ENCODE measurements at places on chromosomes 7 and 10.
A peak's percentile ranks its signal among the peaks of the same experiment; 100 is the strongest.

GRCh38 chr10:19046679-19047078 is 1.9 kb upstream of the MALRD1 start:
- DNase-seq = no peak

DNA sequence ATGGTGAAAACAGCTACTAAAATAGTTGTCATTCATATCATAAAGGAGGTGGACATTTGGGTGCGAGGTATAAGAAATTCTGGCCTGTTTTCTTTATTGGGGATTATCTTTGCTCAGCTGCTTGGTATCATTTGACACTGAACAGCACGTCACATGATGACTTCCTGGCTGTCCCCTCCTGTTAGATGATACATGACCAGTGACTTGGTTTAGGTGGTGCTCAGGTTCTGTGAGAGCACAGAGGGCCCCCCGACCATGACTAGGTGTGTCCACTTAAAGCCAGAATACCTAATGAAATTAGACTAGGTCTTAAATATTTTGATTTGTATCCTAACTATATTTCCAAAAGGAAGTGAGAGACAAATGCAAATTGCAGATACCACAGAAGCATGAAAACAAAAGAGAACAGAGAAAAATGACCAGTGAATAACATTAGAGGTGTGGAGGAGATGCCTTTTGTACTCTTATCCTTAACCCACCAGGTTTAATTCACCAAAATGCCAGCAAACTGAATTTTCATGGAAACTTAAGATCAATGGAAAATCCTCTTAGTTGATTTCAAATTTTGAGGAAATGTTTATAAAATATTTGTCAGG is 50.6 kb upstream of the GJD4 start:
- no peak for DNase-seq

GRCh38 chr7:74002474-74003017 is 25.4 kb upstream of the ELN start:
- DNase-seq = no peak

- no peak for DNase-seq
Observed at GRCh38 chr7:111198255-111198654, 107.3 kb downstream of the LRRN3 start.

GRCh38 chr7:114917211-114917839 is 4.6 kb upstream of the MDFIC start:
- DNase-seq = no peak

DNA sequence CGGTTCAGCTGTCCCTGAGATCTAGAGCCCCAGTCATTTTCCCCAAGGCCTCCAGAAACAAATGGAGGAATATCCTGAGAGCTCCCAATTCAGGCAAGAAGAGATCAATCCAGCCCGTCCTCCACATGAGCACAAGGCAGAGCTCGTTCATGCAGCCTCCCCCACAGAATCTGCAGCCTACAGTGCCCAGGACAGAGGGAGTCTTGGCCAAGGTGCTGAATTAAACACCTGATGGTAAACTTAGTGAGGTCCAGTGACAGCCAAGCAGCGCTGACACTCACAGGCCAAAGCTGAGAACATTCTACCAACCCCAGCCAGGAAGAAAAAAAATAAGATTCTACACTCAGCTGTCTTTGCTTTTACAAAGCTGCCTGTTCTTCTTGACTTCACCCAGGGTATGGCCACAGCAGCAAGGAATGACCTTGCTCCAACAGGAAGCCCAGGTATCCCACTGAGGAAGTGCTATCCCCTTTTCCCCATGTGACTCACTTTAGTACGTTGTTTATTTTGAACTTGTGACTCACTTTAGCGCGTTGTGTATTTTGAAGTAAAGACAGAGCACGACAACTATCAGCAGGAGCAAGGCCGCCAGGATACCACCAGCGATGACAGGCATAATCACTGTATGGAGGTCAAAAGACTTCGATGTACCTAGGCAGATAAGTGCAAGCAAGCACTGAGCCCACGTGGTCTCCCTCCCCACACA is 4.4 kb upstream of the CUZD1 start:
- DNase-seq = no peak

- DNase-seq = no peak
Observed at GRCh38 chr10:122510326-122510725, 49.0 kb downstream of the HTRA1 start.

DNA sequence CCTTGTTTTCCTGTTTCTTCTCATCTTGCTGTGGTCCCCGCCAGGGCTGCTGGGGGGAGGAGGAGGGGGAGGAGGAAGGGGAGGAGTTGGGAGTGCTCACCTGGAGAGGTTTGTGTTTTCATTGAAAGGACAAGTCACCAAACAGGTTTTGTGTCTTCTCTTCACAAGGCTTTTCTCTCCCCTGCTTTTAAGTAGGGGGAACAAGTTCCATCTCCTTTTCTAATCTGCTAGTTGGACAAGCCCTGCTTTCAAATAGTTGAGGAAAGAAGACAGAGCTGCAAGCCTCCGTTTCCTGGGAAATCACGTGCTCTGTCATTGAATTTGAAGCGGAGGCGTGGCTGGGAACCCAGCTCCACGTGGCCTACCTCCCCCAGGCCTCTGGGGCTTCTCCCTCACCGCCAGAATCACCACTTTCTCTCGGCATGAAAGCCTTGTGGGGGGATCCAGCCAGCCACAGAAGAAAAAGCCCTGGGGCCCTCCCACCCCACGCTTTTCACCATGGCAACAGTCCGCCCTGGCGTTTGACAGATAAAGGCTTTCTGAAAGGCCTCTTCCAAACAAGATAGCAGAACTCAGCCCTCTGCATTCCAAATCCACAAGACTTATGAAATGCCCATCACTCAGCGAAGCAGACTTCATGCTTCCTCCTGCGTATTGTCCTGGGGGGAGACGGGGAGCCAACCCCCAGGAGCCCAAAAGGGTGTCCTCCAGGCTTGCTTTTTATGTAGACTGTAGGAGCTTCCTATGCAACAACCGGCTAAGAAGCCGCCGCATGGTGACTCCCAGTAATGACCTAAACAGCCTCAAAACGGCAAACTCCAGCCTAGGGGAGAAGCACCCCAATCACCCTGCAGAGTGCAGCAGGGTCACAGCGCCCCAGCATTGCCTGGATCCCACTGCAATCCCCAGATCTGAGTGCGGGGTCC is 51.7 kb downstream of the PROSER2 start:
- DNase-seq = peak; percentile 54

- DNase-seq = no peak
Observed at GRCh38 chr10:58631715-58632114, 119.0 kb downstream of the BICC1 start.

GRCh38 chr10:125742465-125742864 is 23.0 kb downstream of the EDRF1 start:
- DNase-seq = no peak

DNA sequence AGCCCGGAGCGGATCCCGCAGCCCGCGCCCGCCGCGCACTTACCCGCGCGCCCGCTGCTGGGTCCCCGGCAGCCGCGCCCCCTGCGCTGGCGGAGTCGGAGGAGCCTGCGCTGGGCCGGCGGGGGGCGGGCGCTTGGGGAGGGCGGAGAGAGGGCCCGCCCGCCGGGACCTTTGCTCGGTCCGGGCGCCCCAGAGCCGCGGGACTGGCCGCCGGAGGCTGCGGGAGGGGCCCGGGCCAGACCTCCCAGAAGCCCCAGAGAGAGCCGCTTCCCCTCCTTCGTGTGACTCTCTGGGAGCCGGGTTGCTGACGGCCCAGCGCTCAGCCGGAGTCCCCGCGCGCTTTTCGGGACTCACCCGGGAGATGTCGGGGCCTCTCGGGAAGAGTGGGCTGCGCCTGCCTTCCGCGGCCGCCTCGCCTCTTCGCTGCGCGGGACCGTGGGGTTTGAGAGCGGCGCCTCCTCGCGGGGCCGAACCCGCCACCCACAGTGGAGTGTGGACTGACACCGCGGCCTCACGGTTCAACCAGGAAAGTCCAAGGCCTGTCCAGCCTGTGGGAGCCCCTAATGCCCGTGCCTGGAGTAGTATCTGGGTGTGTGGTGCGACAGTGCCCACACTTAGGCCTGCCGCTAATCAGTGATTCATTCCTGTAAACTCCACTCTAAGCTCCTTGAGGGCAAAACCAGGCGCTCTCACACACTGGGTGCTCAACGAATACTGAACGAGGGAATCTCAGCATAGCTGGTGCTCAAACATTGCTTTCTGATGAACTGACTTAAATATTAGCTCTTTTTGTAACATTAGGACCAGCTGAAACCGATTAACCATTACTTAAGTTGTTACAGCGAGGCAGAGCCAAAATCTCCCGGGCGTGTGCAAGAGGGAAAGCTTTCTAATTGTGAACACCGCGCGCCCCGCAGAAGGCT is at the start of gene GSDME:
Gene GSDME, minus strand, starts transcription at position 112 of the 923 bp plus-strand sequence. CDS start 7,690 bp downstream, outside the sequence.
- DNase-seq = peak; percentile 78

- DNase-seq = no peak
Observed at GRCh38 chr10:71554671-71555070, 158.0 kb downstream of the CDH23 start.

- DNase-seq = no peak
Observed at GRCh38 chr10:101453791-101454718, 100.1 kb downstream of the BTRC start.

GRCh38 chr10:25117757-25118156 is 57.0 kb upstream of the GPR158 start:
- no peak for DNase-seq

GRCh38 chr7:96169439-96169838 is 152.5 kb downstream of the SLC25A13 start:
- no peak for DNase-seq

DNA sequence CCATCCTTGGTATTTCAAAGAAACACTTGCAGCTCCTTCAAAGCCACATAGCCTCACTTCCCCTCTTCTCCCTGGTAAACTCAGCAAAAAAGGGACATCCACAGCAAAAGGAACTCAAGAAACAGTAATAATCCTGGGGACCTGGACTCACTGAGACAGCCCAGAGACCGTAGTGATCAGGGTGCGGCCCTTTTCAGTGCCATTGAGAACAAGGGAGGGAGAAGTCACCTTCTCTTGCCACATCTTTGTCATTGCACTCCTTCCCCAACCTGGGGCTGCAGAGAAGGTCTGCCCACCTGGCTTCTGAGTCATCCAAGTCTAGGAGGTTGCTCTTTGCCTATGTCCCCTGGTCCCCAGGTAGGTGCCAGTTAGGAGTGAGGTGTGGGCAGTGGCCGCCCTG is 93.9 kb upstream of the SH2B2 start:
- no peak for DNase-seq

DNA sequence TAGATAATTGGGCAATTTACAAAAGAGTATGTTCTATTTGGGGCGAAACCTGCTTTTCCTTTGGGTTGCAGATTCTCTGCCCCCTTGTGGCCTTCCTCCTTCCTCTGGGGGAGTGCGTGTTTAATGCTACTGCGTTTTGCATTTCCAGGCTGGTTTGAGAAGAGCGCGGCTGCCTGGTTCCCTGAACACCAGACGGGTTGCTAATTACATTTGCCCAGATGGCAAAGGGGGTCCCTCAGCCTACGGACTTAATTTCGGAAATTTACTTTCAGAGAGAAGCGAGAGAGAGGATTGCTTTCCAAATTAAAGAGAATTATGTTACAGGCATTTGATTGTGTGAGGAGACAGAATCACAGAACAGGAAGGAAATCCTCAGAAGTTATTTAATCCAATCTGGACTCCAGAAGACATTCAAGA is 91.9 kb upstream of the JAZF1 start:
- DNase-seq = peak; percentile 28

DNA sequence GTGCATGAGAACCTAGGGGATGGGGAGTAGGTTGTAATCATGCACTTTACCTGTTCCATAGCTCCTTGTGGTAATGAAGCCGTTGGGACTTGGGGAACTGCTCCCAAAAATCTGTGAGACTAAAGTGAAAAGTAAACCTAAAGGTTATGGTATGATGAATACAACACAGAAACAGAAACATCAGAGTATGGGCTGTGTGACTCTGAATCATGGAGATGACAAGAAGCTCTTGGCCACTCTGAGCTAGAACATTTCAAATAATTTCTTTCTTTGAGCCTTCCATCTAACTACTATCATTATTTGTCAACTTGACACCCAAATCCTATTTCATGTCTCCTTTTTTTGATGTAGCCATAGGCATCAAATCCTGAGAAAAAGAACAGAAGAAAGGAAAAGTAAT is 2.9 kb downstream of the CLEC5A start:
- DNase-seq = no peak

DNA sequence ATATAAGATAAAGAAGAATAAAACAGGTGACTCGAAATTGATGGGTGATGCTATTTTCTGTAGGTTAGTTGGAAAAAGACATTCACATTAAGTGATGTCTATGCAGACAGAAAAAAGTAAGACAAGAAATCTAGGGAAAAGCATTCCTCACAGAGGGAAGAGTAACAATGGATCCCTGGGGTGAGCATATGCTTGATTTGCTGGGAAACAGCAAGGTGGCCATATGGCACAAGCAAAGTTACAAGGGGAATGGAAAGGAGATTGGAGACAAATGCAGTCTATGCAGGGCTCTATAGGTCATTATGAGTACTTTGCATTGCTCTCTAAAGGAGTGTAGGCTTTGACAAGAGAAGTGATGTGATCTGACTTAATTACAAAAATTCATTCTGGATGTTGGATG is 90.9 kb upstream of the ZNF804B start:
- no peak for DNase-seq

- DNase-seq = peak; percentile 74
Observed at GRCh38 chr7:100799037-100799896, 28.1 kb downstream of the EPHB4 start.

GRCh38 chr10:89785095-89785494 is 83.7 kb downstream of the KIF20B start:
- DNase-seq = no peak

GRCh38 chr7:70132852-70133690 is 534.8 kb downstream of the AUTS2 start:
- no peak for DNase-seq

- no peak for DNase-seq
Observed at GRCh38 chr7:129782818-129783583, 169.8 kb downstream of the UBE2H start.

DNA sequence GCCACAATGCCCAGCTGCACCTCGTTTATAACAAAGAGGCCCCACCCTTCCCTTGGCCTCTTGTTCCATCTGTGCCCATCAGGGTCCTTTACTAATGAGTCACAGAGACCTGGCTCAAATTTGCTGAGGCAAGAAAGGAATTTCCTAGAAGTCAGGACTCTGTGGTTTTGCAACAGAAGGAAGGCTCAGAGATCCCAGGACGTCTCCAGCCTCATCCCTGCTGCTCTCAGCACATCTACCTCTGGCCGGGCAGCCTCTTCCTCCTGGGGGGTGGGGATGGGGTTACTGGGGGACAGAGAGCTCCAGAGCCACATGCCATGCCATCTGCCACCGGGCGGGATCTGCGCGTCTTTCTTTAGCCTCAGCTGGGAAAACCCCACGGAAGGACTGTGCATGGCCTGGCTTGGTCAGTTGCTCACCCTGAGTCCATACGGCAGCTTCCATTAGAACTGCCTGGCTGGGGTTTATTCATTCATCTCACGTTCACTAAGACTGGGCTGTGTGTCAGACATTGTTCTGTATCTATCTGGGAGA is 41.9 kb upstream of the PSMG3 start:
- no peak for DNase-seq

GRCh38 chr7:92259610-92260247 is 14.0 kb downstream of the ANKIB1 start:
- DNase-seq = no peak

GRCh38 chr10:5355594-5356301 is 9.0 kb upstream of the UCN3 start:
- DNase-seq = no peak

DNA sequence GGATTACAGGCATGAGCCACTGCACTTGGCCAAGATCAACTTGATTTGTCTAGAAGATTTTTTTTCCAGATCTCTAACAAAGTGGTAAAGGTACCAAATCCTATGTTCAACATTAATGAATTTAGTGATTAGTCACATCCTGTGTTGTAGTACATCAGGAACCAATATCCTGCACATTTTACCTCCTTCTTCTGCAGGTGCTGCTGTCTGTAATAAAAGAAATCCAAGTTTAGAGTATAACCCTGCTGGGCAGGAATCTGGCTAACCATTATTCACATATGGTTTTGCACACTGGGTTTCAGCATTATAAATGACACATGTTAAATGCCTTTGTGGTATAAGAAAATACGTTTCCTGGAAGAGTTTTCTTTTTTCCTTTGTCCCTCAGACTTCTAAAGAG is 10.8 kb downstream of the PARD3 start:
- DNase-seq = no peak
